ENCODE measurements at places on chromosomes 13 and 19.

DNA sequence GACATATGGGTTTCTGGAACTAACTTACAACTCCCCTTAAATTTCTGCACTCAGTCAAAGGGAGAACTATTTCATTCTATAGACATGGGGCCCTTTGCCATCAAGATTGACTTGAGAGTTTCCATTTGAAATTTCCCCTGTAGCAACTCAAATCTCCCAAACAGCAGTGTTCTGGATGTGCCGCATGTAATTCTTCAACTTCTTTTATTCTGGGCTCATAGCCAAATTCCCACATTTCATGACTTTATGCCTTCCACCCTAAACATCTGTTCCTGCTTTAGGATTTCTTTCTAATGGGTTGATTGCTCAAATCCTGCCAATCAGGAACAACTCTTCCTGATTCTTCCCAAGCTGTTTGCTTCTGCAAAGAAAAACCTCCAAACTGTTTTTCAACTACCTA is 336.0 kb downstream of the TBC1D4 start:
- DNase-seq: no peak

- no peak for DNase-seq
Measured at GRCh38 chr19:14371301-14371821, 9.9 kb upstream of the ADGRE5 start.

GRCh38 chr19:42042455-42043170 is 27.4 kb downstream of the GRIK5 start:
- DNase-seq: no peak

DNA sequence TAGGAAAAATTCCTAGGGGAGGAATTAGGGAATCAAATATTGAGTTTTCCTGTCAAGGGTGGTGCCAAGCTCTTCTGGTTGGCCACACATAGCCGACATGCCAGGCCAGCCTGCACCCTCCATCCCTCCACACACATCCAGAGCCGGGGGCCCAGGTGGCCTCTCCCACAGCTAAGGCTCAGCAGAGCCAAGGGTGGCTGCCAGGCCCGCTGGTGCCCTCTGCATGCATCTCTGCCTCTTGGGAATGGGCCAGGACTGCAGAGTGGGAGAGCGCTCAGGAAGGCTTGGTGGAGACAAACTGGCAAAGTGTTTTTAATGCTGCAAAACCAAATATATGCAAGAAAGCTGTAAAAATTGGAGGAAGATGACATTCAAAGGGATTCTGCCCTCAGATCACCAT is 42.7 kb upstream of the GAS6 start:
- DNase-seq: no peak

- no peak for DNase-seq
Measured at GRCh38 chr19:10667867-10668266, 13.7 kb downstream of the ILF3 start.

DNA sequence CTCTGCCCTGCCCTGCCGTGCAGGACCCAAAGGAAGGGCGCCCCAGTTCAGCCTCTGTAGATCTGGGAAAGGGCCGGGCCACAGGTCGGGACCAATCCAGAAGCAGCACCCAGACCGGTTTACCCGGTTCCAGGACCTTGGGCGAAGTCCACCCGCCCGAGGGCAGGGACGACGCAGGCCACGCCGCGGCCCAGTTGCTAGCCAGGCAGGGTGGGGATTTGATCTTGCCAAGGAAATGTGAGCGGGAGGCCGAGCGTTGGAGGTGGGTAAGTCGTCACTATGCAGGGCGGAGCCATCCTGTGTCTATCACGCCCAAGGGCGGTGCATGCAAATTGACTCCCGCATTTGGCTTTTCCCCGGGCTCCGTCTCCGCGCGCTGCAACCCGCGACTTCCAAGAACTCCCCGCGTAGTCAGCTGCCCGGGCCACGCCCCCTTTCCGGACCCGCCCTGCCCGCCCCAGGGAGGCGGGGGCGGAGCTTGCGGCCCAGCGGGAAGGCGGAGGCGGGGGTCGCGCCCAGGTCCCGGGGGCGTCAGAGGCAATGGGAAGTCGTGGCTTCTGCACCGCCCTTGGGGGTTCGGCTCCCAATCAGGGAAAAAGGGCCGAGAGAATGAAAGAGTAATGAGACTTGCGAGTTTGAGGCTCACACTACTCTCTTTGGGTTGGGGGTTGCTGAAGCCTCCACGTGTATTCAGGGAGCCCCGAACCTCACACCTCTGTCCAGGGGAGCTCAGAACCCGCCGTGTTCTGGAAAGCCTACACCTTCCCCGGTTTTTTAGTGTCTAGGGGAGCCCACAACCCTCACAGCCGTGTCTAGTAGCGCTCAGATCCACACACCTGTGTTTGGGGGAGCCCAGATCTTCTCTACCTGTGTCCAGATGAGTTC is 12.8 kb downstream of the IER2 start:
- DNase-seq: peak; percentile 98

DNA sequence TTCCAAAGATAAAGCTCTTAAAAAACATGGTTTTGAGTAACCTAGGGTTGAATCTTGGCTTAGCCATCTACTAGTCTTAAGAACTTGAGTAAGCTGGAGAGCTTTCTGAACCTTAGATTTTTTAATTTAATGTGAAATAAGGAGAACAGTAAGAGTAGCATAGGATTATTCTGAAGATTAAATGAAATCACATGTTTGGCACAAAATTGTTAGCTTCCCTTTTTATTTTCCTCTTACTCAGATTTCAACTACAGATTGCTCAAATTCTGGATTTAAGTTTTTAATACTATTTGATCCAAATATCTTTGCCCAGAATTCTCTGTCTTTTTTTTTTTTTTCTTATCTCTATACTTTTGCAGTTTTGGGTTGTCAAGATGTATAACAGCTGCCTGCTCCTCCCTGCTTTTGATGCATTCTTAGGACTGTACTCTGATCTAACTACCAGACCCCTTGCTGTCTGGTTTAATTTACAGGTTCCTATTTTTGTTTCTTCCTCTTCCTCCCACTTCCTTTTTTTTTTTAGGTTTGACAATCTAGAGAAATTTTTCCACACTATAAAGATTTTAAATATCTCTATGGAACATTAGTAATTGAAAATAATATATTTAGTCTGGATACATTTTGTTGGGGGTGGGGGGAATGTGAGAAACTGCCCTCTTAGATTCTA is 12.3 kb downstream of the POMP start:
- DNase-seq: no peak

DNA sequence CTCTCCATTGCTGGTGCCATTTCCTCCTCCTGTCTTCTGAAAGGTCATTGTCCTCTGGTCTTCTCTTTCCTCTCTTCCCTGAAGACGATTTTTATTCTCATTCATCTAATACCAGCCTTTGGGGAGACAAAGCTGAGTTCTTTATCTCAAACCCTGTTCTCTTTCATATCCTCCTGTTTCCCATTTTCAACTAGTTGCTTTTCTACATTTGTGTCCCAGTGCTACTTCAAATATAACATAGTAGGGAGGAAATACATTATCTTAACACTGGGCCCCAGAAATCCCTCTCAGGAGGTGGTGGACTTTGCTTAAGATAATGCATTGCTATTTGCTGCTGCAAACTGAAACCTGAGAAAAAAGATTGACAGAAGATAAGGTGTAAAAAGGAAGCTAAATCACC is 159.1 kb downstream of the HS6ST3 start:
- no peak for DNase-seq

DNA sequence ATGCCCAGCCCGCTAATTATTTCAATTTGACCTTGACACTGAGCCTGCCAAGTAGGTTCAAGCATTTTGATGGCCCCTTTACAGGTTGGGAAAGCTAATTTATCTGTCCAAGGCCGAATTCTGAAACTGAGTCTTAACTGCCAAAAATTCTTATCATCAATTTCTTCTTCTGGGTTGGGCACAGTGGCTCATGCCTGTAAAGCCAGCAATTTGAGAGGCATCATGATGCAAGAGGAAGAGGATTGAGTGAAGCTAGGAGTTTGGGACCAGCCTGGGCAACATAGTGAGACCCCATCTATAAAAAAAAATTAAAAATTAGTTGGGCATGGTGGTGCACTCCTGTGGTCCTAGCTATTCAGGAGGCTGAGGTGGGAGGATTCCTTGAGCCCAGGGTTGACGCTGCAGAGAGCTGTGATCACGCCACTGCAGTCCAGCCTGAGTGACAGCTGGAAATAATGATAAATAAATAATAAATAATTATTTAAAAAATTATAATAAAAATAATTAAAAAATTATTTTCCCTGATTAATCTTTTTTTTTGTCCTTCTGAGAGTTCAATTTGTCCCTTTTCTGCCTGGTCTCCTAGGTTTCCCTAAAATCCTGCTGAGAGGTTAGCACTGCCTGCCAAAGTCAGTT is 1.3 kb upstream of the LDLR start:
- no peak for DNase-seq

GRCh38 chr19:14412996-14413692 is 6.0 kb downstream of the DDX39A start:
- DNase-seq: no peak

DNA sequence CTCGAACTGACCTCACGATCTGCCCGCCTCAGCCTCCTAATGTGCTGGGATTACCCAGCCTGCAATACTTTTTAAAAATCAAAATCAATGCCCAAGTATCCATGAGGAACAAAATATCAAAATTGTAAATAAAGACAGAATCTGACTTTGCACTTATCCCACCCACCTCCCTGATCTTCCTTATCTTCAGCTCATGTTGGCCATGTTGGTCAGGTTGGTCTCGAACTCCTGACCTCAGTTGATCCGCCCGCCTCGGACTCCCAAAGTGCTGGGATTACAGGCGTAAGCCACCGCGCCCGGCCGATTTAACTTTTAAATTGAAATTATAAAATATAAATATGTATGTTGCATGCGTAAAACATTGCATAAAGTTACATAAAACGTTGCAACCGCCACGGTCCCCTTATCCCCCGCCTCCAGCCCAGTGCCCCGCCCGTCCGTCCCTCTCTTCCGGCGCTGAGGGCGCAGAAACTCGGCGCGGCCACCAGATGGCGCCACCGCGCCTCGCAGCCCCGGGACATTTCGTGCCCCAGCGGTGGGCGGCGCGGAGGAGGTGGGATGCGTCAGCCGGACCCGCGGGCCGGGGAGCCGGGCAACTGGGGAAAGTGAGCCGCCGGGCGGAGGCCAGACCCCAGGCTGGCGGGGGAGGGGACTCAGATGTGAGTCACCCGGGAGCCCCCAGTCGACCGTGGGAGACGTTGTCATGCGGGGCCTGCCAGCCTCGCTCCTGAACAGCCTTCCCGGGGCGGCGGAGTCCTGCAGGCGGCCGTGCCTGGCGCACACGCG is 1.5 kb upstream of the GADD45B start:
- DNase-seq: peak; percentile 93

DNA sequence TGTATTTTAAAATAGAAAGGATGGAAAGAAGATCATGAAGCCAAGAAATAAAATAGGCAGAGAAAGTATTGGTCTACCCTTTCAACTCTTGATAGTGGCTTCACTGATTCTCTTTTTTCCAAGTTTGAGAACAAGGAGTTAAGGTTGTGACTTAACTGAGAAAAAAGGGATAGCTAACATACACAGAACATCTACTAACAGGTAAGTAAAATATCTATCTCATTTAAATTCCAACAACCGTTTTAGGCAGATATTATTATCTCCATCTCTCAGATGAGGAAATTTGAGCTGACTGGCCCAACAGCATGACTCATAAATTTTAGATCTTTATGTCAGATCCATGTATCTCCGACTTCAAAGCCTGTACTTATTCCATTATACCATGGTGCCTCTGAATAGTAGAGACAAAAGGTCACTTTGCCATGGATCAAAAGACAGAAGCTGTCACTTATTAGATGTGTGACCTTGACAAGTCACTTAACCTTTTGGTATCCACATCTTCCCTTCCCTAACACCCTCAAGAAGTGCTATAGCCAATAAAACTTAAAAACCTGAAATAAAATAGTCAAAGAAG is 152.1 kb downstream of the DACH1 start:
- no peak for DNase-seq

All from upper lobe of right lung (tissue), 1 donor.